Myometrial cell (primary cell): ENCODE measurements at places on chromosomes 3 and 15. TPM values are rescaled to one million over a fixed set of nuclear protein-coding genes. Genes with fewer than 3 reads are reported as not detected.

Gene FMN1
- total RNA-seq = 1.2 TPM in 2 replicates

Gene CP
- under 0.01 TPM in 1 of 2 replicates, not detected in the other for total RNA-seq

Gene OGG1
- total RNA-seq = 26.9 and 39.8 TPM in 2 replicates

Gene GP5
- under 0.01 TPM in 2 replicates for total RNA-seq

Gene SLC6A20
- not detected in 2 replicates for total RNA-seq

Gene PRR20G
- total RNA-seq = not detected in 2 replicates
